H9 (cell line): ENCODE measurements at places on chromosomes 1 and 21. TPM values are rescaled to one million over a fixed set of nuclear protein-coding genes. Genes with fewer than 3 reads are reported as not detected.

The CSMD2 gene
- 5.2 and 6.4 TPM in 2 replicates for total RNA-seq

The LEPROT gene
- total RNA-seq, result 28.6 and 32.6 TPM in 2 replicates

DNA sequence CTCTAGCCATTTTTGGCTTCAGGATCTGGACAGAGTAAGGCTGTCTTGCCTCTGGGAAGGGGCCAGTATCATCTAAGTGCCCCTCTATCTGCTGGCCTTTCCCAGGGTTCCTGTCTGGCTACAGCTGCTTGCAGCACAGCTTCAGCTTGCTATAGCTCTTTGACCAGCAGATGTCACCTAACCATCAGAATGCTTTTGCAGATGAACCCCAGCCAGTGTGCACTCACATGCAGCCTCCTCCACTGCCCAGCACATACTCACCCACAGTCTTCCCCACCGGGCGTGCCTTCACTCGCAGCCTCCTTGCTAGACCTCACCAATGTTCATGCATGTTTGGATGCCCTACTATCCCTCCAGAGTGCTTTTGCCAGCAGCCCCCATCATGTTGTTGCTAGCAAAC, 769.0 kb downstream of the BRINP3 start:
- peak; percentile 57 for DNase-seq

DNA sequence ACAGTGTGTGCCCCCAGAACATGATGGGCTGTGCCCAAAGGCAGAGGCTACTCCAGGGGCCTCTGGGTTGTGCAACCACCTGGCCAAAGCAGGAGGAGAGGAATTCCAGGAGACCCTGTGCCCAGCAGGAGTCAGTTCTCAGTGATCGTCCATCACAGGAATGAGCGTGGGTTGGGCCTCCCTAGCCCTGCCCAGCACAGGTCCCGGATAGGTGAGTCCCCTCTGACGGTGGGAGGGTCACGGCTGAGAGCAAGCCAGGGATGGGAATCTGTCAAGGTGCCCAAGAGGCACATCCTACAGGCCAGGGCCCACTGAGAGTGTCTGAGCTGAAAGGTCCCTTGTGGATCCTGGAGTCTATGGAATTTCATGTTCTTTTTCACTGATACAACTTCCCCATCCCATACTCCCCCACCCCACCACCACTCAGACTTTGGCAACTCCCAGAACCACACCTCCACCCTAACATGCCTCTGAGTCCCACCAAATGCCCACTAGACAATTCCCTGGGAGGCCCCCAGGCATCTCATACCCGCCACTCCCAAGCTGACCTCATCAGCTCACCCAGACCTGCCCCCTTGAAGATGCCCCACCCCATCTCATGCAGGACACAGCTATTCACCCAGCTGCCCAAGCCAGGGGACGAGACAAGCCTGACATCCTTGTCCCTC, 3.1 kb downstream of the GJB4 start:
- no peak for DNase-seq

DNA sequence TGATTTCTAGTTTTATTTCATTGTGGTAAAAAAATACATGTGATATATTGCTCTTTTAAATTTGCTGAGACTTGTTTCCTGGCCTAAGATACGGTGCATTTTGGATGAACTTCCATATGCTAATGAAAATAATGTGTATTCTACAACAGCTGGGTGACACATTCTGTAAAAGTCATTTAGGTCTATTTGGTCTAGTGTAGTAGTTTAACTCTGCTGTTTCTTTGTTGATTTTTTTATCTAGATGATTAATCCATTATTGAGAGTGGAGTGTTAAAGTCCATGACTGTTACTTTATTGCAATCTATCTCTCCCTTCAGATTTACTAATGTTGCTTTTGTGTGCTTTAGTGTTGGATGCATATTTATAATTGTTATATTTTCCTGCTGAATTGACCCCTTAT, 161.4 kb downstream of the VAV3 start:
- no peak for DNase-seq

DNA sequence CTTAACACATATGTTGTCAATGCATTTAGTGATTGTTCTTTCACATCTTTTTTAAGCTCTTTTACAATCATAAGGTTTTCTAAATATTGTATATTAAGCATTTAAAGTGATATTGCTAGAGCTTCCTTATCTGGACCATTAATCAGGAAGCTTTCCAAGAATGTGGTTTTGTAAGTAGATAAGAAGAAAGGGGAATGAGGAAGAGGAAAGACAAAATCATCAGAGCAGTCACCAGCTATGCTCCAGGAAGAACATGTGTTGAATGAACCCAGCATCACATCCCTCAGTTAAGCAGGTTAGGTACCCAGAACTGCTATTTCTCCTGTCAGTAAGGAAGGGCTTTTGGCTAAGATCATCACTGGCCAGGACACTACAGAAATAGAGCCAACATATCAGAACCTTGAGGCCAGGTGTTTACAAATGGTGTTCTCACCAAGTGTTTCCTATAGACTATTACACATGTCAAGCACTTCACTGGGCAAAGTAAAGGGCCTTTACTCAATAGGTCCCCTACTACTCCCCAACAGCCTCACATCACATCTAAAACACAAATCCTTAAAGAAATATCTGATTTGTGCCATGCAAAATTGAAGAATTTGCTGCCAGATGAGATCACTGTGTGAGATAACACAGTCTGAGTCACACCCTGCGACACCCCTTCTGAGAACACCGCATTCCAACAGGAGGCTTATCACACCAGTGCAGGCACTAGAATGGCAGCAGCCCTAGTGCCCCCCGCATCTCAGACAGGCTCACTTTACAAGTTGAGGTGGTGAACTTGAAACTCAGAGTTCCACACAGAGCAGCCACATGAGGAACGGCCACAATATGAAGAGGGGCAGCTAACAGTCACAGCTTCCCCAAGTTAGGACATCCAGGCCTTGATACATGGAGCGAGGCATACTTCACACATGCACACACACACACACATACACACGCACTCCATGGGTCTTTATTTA, 1.8 kb upstream of the SPRR2A start:
- no peak for DNase-seq

- DNase-seq, result no peak
These were observed 345.3 kb downstream of the MATN1 start for GRCh38 chr1:30378003-30378596.

- no peak for DNase-seq
These were observed 33.9 kb downstream of the RUNX3 start for GRCh38 chr1:24896176-24896575.

The RRP15 gene
- total RNA-seq, result 48.7 and 54.0 TPM in 2 replicates

DNA sequence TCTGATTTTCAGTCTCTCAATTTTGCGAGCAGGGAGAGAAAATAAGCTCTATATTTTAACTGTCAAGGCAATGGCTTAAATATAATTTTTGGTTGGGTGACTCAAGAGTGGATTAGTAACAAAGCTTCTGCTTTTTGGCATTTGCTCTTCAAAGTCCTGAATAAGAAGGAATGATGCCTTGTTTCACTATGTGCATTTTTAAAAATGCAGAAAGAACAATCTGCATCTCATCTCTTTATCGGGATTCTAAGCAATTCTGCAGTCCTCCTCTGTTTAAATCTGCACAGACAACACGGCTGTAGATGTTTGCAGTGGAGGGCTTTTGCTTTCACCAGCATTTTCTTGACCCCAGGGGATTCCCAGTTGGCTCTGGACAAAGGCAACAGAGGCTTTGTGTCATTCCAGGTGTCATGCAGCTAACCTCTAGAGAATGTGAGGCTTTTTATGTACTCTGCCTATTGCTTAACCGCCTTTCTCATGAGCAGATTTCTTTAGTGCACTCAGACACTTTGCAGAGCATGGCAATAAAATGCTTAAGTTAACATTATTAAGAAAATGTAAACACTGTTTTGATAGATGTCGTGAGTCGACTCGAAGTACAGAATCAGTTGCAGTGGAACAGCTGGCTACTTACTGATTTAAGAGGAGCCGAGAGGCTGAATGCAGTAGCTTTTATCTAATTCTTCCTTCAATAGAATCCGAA, 783.2 kb upstream of the NEGR1 start:
- peak; percentile 54 for DNase-seq
